ENCODE measurements at places on chromosomes 5 and 9.

DNA sequence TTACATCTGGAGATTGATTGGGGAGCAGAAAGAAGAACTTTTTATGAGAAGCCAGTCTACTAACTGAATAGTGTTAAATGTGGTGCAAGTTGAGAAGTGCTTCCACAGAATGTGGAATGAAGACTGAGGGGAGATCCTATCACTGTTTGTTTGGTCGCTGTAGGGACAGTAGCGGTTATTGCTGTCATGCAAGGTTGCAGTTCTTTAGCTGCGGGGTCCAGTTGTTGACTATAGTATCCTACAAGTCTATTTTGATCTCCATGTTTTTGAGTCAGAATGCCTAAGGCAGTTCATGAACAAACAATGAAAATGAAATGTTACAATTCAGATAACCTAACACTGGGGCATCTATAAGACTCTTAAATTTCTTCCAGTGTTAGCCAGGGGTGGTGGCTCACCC, 45.3 kb upstream of the PDZD2 start:
- no peak for DNase-seq

- no peak for DNase-seq
These were observed 201.2 kb downstream of the TSSK1B start for GRCh38 chr5:113233606-113234005.

- no peak for DNase-seq
These were observed 12.7 kb upstream of the QSOX2 start for GRCh38 chr9:136258299-136258625.

DNA sequence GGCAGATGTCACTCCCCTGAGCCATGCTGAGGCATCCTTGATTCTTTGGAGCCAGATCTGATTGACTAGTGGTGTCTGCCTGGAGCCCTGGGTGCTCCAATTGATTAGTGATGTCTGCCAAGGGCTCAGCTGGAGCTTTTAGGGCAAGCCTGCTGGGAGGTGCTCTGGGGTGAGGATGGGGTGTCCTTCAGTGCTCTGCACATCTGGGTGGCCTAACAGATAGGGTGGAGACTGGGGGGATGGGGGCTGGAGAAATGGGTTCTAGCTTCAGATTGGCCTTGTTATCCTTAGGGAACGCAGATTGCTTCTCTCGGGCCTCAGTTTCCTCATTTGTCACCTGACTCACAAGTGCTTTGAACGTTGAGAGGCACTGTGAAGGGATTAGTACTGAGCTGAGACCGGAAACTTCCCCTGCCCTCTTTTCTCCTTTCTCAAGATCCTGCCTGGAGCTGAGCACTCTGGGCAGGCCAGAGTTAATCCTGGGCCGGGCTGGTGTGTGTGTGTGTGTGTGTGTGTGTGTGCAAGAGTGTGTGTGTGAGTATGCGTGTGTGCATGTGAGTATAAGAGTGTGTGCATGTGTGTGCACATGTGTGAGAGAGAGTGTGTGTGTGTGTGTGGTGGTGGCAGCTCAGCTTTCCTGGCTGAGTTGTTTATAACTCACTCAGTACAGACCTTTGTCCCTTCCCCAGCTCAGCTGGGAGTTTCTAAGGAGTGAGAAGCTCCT, 5.6 kb upstream of the IER5L start:
- no peak for DNase-seq

- DNase-seq = no peak
These were observed 555.3 kb upstream of the DAB2 start for GRCh38 chr5:39980056-39980455.

- no peak for DNase-seq
These were observed 20.8 kb downstream of the OBP2B start for GRCh38 chr9:133188006-133188842.

GRCh38 chr5:54821445-54822323, 163.7 kb downstream of the ESM1 start:
- DNase-seq = no peak

GRCh38 chr5:103487822-103488493, 74.6 kb downstream of the NUDT12 start:
- no peak for DNase-seq

- no peak for DNase-seq
These were observed 16.5 kb downstream of the RXRA start for GRCh38 chr9:134342746-134343115.

DNA sequence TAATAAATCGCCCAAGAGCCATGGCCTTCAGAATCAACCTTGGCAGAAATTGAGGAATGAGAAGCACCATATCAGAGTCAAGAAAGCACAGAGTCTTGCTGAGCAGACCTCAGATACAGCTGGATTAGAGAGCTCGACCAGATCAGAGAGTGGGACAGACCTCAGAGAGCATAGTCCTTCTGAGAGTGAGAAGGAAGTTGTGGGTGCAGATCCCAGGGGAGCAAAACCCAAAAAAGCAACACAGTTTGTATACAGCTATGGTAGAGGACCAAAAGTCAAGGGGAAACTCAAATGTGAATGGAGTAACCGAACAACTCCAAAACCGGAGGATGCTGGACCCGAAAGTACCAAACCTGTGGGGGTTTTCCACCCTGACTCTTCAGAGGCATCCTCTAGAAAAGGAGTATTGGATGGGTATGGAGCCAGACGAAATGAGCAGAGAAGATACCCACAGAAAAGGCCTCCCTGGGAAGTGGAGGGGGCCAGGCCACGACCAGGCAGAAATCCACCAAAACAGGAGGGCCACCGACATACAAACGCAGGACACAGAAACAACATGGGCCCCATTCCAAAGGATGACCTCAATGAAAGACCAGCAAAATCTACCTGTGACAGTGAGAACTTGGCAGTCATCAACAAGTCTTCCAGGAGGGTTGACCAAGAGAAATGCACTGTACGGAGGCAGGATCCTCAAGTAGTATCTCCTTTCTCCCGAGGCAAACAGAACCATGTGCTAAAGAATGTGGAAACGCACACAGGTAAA, 4.5 kb downstream of the NFX1 start:
- DNase-seq = no peak

DNA sequence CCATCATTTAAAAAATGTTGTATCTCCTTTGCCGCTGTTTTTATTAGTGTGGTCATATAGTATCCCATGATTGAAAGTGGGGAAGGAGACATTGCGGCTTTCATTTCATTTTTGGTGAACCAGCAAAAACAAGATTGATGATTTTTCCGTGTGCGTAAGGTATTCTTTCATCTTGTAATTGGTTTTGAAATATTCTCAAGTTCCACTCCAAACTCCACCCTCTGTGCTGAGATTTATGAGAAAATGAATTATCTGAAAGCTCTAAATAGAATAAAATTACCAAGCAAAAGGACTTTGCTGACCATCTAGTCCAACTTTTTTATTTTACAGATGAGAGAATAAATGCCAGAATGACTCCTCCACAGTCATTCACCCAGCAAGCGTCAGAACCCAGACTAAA, 103.1 kb upstream of the MPDZ start:
- DNase-seq = no peak

DNA sequence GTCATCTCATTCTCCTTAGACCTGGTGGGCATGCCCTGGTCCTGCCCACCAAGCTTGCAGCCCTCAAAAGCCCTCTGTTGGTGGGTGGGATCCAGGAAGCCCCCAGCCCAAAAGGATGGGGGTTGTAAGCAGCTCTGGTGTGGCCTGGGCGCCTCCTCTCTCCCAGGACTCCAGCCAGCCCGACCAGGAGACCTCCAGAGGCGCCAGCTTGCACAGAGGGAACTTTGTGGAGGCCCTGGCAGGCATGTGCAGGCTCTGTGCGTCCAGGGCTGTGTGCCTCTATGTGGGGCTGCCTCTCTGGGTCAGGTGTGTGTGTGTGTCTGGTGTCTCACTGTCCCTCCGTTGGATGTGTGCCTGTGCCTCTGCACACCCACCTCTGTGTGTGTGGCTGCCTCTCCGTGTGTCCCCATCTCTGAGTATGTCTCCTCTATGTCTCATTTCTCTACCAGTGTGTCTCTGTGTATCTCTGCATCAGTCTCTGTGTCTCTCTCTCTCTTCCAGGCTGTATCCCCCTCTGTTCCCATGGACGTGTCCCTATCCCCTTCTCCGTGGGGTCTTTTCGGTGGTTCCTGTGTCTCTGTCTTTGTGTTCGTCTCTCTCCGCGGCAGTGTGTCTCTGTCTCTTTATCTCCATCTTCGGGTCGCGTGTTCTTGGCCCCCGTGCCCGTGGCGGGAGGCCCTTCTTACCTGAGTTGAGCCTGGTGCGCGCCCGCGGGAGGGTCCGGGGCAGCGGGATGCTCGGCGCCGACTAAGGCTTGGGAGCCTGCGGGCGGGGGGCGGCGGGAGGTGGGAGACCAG, 501 bp downstream of the ENHO start:
- DNase-seq = no peak

- DNase-seq = no peak
These were observed at the start of gene FRMD3 for GRCh38 chr9:83538172-83538889. Gene FRMD3 (minus strand): TSS chr9:83538401. CDS start chr9:83538231, 170 bp downstream.

DNA sequence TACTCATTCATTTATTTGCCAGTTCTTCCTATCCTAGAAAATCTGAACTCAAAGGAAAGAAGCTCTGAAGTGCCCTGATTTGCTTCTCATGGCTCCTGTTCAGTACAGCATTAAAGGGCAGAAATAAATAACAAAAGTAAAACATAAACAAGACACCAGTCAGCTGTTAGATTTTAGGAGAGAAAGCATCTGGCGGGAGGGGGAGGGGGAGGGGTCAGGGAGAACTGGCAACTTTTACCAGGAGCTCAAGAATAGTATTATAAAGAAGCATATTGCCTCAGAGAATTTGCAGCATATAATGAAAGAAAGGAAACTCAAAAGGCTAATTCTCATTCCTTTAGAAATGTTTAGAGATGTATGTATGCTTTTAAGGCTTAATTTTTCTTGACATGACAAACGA, 68.1 kb downstream of the SEMA6A start:
- no peak for DNase-seq

- no peak for DNase-seq
These were observed 22.6 kb downstream of the CLPTM1L start for GRCh38 chr5:1322036-1322900.

DNA sequence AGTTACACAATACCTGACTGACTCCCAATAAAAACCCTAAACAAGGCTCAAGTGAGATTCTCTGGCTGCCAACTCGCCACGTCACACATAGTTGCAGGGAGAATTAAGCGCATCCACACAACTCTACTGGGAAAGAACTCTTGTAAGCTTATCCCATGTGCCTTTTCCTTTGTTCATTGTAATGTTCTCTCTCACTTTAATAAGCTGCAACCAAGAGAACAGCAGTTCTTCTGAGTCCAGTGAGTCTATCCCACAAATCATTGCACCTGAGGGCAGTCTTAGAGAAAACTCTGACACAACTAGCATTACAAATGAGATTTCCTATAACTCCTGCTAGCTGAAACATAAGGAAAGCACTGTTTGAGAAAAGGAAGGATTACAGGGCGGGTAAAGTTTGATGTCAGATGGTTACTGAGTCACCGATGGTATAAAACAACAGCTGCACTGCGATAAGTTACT, 27.4 kb downstream of the CENPK start:
- DNase-seq = no peak

- no peak for DNase-seq
These were observed 30.9 kb downstream of the YIPF5 start for GRCh38 chr5:144139586-144139985.

DNA sequence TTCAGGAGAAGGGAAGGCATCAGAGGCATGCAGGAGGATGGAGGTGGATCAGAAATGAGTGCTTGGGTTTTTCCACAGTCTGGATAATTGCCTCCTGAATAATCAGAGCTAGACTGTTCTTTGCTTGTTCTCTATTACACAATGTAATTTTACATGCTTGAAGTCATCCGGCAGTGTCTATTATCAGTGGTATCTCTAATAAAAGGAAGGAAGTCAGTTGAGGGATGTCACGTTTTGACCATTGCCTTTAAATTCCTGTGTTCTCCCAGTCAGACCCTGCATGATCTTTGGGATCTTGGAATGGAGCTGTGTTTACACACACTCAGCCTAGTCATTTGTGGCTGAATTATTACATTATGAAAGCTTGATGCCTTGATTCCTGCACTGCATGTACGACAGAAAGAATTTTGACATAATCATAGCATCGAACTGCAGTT, 91.0 kb downstream of the PDE8B start:
- DNase-seq = no peak

GRCh38 chr5:61734966-61735365, 402.9 kb downstream of the ZSWIM6 start:
- DNase-seq = no peak

- DNase-seq = no peak
These were observed 11.7 kb downstream of the NSG2 start for GRCh38 chr5:174057206-174057605.

DNA sequence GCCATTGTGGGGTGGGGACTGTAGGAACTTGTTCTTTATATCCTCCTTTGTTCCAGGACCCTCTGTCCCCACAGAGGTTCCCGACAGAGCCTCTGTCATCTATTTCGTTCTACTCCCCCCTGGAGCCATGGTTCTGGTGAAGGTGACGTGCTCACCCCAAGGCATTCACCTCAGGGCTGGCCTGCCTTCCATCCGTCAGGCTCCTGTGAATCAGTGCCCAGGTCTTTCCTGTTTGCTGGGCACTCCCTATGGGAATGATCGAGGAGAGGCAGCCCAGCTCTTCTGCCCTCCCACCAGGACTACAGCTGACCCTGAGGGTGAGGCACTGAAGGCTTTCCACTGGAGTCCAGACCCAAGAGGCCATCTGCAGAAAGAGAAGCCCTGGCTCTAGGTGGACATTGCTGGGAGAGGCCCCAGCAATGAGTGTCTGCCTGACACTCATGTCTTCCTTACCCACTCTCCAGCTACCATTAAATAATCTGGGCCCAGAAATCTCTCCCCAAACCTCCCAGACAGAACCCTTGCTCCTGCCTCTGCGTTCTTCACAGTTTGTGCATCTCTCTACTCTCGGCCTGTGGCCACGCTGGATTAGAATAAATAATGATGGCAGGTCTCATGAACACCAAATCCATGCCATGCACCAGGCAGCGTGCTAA, 214.2 kb downstream of the FSTL4 start:
- no peak for DNase-seq

GRCh38 chr9:94056442-94056974, 27.8 kb upstream of the PTPDC1 start:
- DNase-seq = no peak

GRCh38 chr9:69555802-69556201, 116.4 kb downstream of the APBA1 start:
- no peak for DNase-seq

DNA sequence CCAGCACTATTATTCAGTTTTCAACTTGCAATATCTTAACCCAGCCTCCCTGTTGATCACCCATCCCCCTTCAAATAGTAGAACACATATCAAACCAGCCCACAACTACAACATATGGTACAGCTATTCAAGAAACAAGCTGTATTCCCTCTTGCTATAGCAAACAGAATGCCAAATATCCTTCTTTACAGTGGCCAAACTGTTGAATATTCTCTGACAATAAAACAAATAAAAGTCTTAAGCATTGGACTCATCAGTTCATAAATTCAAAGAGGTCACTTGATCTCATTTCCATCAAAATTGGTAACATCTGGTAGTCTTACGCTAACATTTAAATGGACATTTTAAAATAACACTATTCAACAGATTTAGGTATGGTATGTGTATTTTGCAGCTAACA, 350.8 kb downstream of the EFNA5 start:
- no peak for DNase-seq

DNA sequence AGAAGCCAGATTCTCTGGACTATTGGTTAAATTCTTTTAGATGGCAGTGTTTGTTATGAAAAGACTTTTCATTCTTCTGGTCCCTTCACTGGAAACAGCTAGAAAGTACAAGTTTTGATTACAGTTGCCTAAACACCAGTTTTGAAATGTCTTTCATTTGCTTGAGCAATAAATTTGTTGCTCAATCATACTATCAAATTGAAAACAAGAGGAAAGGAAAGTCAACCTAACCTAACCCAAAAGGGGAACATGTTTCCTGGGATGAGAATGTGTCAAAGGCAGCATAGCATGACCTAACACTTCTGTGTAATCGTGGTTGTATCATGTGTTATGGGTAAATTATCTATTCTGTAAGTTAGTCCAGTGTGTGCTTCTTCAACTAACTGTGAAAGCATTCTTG, 213.2 kb downstream of the TMC1 start:
- DNase-seq = no peak

Data from esophagus squamous epithelium (tissue), 5 donors.